NCI-H460 (cell line): ENCODE measurements at places on chromosomes 5 and 9. TPM values are rescaled to one million over a fixed set of nuclear protein-coding genes. Genes with fewer than 3 reads are reported as not detected.

The TLX3 gene
- not detected in 2 replicates for total RNA-seq

- no peak for DNase-seq
These were observed 53.4 kb upstream of the POMT1 start for GRCh38 chr9:131449276-131449675.

The PCDHA13 gene
- 1.2 and 1.3 TPM in 2 replicates for total RNA-seq

The GGTA1 gene
- total RNA-seq = not detected in 2 replicates

DNA sequence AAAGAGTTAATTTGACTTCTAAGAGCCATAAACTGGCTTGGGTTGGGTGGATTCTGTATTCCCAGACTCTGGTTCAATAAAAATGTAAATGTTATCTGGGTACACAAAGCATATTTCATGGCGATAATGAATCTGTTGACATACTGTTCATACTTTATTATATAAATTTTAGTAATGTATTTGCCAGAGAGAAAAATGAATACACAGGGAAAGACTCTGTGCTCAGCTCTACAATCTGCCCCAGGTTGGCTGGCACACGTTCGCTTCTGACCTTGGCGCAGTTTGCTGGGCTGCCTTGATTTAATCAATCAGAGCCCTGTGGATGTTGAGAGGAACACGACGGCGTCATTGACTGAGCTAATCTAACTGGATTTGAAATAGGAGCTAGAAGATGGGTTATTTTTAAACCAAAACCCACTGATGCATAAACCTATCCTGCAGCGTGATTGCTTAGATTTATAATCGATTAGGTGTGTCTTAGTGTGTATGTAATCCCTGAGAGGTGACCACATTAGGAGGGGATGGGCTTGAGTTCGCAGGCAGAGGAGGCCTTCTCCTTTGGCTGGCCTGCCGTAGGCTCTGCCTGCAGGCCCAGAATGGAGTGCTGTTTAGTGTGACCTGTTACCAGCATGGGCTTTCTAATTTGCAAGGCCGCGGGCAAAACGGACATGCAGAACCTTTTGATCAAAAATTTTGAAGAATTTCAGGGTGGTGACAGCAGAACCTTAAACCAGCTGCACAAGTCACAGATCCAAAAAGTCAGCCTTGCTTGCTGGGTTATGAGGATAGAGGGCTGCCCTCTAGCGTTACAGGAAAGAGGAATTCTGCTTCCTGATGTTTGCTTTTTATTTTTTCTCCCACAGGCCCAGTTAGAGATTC lies 3.9 kb upstream of the ADCY2 start:
- DNase-seq = peak; percentile 17

The PCDHGB2 gene
- total RNA-seq = 1.8 and 2.0 TPM in 2 replicates

The FOXD4L3 gene
- total RNA-seq = not detected in 2 replicates
